Natural killer cell treated with Interleukin-12 subunit alpha and Interleukin-12 subunit beta and Interleukin-15 and Interleukin-18, amount 100 ng/mL, for 72 hours (primary cell): ENCODE measurements at places on chromosomes 5 and 9.

DNA sequence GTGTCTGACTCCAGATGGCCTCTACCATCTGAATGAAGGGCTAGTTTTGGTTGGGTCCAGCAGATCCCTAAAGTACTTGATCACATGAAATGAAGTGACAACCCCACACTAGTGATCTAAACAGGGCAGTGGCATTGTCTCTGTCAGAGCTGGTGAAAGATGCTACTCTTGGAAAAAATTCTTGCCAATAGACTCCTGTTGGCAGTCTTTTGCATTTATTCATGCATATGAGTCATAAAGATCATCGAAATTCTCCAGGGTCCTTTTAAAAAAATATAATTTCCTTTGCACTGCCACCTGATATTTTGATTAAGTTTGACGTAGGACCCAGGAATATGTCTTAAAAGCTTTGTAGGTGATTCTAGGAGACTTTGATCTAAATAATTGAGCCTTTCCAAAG, 135.1 kb upstream of the ELL2 start:
- no peak overlapping the region for H3K27ac ChIP-seq
- DNase-seq: no peak
- peaks cover 2% of the 10 kb centered on the region for H3K27me3 ChIP-seq
- H3K4me3 ChIP-seq: no peak overlapping the region
- no peaks in the 10 kb centered on the region for H3K36me3 ChIP-seq
- H3K4me1 ChIP-seq: no peaks in the 10 kb centered on the region

- peaks cover 26% of the 10 kb centered on the region for H3K4me1 ChIP-seq
- no peak for DNase-seq
- peak overlapping the region; percentile 84 for H3K4me3 ChIP-seq
- no peak overlapping the region for H3K27ac ChIP-seq
Observed at GRCh38 chr9:98806394-98807035, 955 bp upstream of the GALNT12 start.

DNA sequence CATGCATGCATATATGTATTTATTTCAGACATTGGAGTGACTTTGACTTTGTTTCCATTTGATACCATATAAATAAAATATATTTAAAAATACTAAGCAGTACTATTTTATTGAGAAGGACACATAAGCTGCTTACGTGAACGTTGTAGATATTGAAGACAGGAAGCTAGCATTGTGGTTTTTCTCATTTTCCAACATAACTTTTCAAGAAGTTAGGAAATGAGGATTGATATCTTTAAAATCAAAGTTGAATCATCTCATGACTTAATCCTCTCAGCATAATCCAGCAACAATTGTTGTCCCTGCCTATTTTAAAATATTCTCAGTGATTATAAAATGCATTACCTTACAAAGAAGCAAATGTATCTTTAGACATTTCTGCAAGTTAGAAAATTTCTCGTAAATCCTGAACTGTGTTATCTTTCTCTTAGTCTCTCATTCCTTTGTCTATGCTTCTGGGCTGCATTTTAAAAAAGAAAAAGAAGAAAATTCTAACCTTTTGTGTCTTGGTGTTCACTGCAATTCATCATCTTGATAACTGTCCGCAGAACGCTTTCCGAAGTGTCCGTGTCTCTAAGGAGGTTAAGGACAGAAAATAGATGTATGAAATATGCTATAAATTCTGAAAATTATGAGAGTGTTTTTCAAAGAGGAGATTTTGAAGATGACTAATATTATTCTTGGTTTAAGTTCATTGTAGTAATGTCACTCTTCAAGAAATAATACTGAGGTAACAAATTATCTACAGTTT, 1089.9 kb upstream of the CDH6 start:
- H3K4me1 ChIP-seq: no peaks in the 10 kb centered on the region
- no peak overlapping the region for H3K27ac ChIP-seq
- no peak overlapping the region for H3K4me3 ChIP-seq
- peaks cover 7% of the 10 kb centered on the region for H3K36me3 ChIP-seq
- DNase-seq: no peak
- no peaks in the 10 kb centered on the region for H3K27me3 ChIP-seq

- H3K4me3 ChIP-seq: no peak overlapping the region
- H3K27ac ChIP-seq: no peak overlapping the region
Observed at GRCh38 chr5:59842999-59843398, 50.5 kb downstream of the PDE4D start.

GRCh38 chr9:94076557-94076956, 7.7 kb upstream of the PTPDC1 start:
- H3K4me3 ChIP-seq: no peak overlapping the region
- no peak for DNase-seq
- H3K27ac ChIP-seq: no peak overlapping the region
- H3K36me3 ChIP-seq: no peaks in the 10 kb centered on the region
- no peaks in the 10 kb centered on the region for H3K27me3 ChIP-seq
- H3K4me1 ChIP-seq: peaks cover 3% of the 10 kb centered on the region

DNA sequence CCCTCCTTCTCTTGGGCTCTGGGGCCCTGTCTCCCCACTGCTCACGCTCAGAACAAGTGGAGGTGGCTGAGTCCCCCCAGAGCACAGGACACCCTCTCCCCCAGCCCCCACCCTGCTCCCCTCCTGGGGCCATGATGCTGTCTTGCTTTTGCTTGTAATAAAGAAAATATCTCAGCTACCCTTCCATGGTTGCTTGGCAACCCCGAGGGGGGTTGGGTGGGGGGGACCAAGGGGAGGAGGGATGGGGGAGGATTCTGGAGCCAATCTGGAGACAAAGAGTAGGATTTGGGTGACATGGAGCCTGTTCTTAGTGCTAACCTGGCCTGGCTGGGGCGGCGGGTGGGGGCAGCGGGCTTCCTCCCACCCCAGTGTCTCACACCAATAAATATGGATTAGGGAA, 16.1 kb upstream of the CERCAM start:
- no peak for DNase-seq
- H3K4me1 ChIP-seq: no peaks in the 10 kb centered on the region
- no peak overlapping the region for H3K4me3 ChIP-seq
- H3K27ac ChIP-seq: no peak overlapping the region

- no peak for DNase-seq
- peaks cover 6% of the 10 kb centered on the region for H3K36me3 ChIP-seq
- H3K27me3 ChIP-seq: no peaks in the 10 kb centered on the region
- H3K4me3 ChIP-seq: no peak overlapping the region
Observed at GRCh38 chr9:136925414-136926153, 19.0 kb downstream of the FBXW5 start.

- H3K36me3 ChIP-seq: no peaks in the 10 kb centered on the region
- no peaks in the 10 kb centered on the region for H3K4me1 ChIP-seq
- peaks cover 9% of the 10 kb centered on the region for H3K27me3 ChIP-seq
- no peak overlapping the region for H3K27ac ChIP-seq
- DNase-seq: no peak
Observed at GRCh38 chr5:1838013-1838412, 36.8 kb downstream of the NDUFS6 start.

- H3K4me1 ChIP-seq: no peaks in the 10 kb centered on the region
- H3K4me3 ChIP-seq: no peak overlapping the region
- no peak overlapping the region for H3K27ac ChIP-seq
Observed at GRCh38 chr9:7192266-7192665, 434.5 kb downstream of the KDM4C start.

DNA sequence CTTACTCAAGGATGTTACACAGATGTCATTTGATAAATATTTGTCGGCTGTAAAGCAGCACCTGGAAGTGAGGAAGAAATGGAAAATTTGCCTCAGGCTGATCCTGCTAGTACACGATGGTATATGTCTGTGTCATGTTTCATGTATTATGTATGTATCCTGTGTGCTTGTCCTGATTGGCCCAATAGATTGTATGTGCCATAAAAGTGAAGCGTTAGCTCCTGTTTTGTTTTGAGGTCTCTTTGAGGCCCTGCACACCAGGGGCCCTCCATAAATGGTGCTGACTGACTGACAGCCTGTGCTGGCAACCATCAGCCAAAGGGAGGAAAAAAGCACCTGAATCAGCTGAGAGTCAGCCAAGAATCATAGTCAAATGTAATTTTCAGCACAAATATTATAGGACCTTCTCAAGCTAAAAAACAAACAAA, 11.8 kb upstream of the LNPEP start:
- no peaks in the 10 kb centered on the region for H3K27me3 ChIP-seq
- peaks cover 34% of the 10 kb centered on the region for H3K4me1 ChIP-seq
- peaks cover 13% of the 10 kb centered on the region for H3K36me3 ChIP-seq
- H3K4me3 ChIP-seq: no peak overlapping the region
- no peak for DNase-seq

GRCh38 chr5:56158331-56158960, 74.7 kb downstream of the ANKRD55 start:
- no peak overlapping the region for H3K4me3 ChIP-seq
- H3K27me3 ChIP-seq: peaks cover 6% of the 10 kb centered on the region
- peaks cover 34% of the 10 kb centered on the region for H3K4me1 ChIP-seq
- H3K27ac ChIP-seq: no peak overlapping the region
- H3K36me3 ChIP-seq: no peaks in the 10 kb centered on the region

DNA sequence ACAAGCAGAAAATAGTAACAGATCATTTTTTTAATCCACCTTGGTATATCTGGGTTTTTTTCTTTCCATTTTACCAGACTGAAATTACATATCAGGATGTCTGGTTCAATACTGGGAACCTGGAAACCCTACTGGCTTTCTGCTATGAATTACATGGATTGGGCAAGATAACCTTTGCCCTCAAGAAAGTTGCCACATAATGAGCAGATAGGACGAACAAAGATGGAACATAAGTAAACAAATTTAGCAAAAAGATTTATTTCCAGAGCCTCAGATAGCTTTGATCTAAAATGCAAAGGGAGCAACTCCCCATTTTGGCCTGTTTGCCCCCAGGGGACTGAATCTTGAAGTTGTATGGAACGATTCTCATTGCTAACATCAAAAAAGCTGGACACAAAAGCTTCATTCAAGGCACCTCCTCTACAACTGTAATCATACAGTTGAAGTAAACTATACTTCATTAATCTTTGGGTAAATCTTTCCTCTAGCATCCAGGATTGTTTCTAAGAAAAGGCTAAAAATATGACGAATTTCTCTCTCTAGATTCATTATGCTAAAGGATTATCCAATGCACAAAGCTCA, 131.6 kb upstream of the PTGER4 start:
- no peaks in the 10 kb centered on the region for H3K27me3 ChIP-seq
- H3K36me3 ChIP-seq: no peaks in the 10 kb centered on the region
- no peak overlapping the region for H3K4me3 ChIP-seq
- DNase-seq: no peak
- H3K4me1 ChIP-seq: no peaks in the 10 kb centered on the region
- H3K27ac ChIP-seq: no peak overlapping the region

- H3K27me3 ChIP-seq: peaks cover 14% of the 10 kb centered on the region
- H3K36me3 ChIP-seq: peaks cover 12% of the 10 kb centered on the region
- H3K4me1 ChIP-seq: peaks cover 22% of the 10 kb centered on the region
- no peak for DNase-seq
- H3K27ac ChIP-seq: no peak overlapping the region
Observed at GRCh38 chr9:16744394-16744793, 126.1 kb downstream of the BNC2 start.

GRCh38 chr9:134287591-134288491, 38.4 kb upstream of the RXRA start:
- peaks cover 11% of the 10 kb centered on the region for H3K27me3 ChIP-seq
- H3K27ac ChIP-seq: no peak overlapping the region
- H3K4me3 ChIP-seq: no peak overlapping the region
- no peaks in the 10 kb centered on the region for H3K36me3 ChIP-seq
- H3K4me1 ChIP-seq: no peaks in the 10 kb centered on the region
- DNase-seq: no peak

DNA sequence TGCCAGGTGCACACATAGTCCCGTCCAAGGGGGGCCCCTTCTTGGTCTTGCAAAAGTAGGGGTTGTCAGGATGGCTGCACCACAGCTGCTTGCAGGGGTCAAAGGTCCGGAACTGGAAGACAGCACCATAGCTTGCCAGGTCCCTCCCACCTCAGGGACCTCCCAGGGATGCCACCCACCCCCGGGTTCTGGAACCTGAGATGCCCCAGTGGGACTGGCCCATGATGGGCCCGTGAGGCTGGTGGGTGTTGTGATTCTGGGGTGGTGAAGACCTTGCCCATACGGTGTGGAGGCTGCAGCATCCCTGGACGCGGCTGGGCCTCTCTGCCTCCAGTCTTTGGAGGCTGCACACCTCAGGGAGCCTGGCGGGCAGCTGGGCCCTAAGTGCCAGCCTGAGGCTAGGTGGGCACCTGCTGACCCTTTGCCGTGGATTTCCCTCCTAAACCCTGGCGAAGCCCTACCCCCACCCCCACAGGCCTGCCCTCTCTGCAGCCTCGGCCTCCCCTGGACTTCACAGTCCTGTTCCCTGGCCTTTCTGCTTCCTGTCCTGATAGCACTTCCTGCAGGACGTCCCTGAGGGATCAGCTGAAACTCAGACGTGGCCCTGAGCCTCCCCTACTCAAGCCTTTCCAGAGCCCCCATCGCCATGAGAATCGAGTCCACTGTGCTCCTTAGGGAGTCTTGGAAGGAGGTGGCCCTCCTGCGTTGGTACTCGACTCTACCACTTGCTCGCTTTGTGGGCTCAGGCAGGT, 92.1 kb downstream of the ZNF354C start:
- H3K36me3 ChIP-seq: no peaks in the 10 kb centered on the region
- peak; percentile 44 for DNase-seq
- H3K4me1 ChIP-seq: no peaks in the 10 kb centered on the region
- no peak overlapping the region for H3K27ac ChIP-seq
- H3K27me3 ChIP-seq: no peaks in the 10 kb centered on the region

DNA sequence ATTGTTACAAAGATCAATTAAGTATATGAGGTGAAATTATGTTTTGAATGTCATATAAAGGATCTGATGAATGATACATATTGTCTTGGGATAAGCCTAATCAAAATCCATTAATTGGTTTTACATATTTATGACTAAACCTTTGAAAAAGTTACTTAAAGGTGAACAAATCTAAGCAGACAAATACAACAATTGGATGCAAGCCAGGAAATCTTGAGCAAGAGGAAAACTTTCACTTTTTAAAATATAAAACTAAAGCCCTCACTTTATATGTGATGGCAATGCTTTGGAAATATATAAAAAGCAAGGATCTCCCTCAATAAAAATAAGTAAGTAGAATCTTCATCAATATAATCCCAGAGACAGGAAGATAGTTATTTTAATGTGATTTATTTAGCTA, 80.1 kb downstream of the EDIL3 start:
- H3K4me3 ChIP-seq: no peak overlapping the region
- no peaks in the 10 kb centered on the region for H3K36me3 ChIP-seq
- H3K4me1 ChIP-seq: no peaks in the 10 kb centered on the region
- DNase-seq: no peak
- no peaks in the 10 kb centered on the region for H3K27me3 ChIP-seq

GRCh38 chr5:37071901-37072581, 177.1 kb downstream of the CPLANE1 start:
- H3K36me3 ChIP-seq: no peaks in the 10 kb centered on the region
- H3K4me3 ChIP-seq: no peak overlapping the region
- H3K4me1 ChIP-seq: no peaks in the 10 kb centered on the region
- no peak overlapping the region for H3K27ac ChIP-seq

DNA sequence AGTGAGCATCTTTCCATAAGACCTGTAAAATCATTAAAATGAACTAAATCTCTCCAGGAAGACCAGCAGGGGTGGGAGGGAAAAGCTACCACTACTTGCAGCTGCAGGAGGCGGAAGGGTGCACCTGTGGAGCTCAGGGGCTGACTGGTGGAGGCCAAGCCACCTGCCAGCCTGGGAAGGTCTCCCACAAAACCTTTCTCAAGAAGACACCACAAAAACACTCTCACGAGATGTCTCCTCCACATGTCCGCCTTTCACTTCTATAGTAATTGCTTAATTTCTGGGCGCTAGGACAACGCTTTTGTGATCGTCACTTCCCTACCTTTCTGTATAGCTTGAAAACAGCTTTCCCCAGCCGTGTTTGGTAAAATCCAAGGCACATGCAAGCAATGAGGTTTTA, 114.4 kb downstream of the ROR2 start:
- no peak for DNase-seq
- H3K4me3 ChIP-seq: no peak overlapping the region
- no peaks in the 10 kb centered on the region for H3K36me3 ChIP-seq
- H3K4me1 ChIP-seq: peaks cover 5% of the 10 kb centered on the region
